ENCODE measurements at places on chromosomes 1 and 21.

DNA sequence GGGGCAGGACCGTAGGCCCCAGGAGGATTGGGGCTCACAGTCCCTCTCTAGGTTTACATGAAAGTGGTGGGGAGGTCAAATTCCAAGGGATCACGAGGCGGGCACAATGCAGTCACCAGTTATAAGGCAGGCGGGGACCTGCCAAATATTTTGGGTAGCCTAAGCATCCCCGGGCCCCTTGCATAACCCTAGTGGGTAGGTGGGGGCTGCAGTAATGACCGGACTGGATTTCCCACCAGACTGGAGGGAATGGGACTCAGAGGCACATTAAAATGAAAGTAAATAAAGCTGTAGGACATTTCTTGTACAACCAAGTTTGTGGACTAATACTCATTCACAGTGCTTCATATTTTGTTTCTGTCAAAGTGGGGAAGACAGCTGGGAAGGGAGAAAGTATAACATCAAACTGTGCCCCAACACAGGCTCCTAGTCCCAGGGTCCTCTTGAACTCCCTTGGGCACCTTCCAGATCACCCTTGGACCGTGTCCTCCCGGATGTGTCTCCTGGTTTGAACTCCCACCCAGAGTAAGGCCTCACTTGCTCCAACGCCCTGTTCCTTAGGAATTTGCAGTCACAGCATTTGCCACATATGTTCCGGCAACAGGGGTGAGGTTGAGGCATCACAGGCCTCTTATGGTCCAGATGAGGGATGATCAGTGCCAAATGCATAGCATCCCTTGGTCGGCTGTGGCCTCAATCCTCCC is 28.4 kb upstream of the KIAA0040 start:
- DNase-seq = no peak

GRCh38 chr1:117026361-117026760 is 24.8 kb downstream of the CD101 start:
- no peak for DNase-seq

DNA sequence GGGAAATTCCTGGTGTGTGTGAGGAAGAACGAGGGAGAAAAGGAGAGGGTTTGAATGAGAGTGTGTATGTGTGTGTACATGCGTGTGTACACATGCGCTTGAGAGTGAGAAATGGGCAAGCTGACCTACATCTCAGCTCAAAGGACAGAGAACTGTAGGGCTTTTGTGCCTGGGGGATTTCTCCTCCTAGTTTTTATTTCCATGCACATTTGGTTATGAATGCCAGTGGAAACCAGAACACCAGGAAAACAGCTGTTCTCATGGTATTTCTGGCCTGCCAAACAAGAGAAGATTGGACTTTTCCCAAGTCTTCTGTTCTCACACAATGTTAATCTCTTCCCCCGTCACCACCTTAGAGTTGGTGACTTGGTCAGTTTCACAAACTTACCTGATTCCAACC is 45.2 kb downstream of the SLC44A3 start:
- DNase-seq = no peak

GRCh38 chr1:203153989-203154821 is 21.4 kb downstream of the MYBPH start:
- DNase-seq = no peak

DNA sequence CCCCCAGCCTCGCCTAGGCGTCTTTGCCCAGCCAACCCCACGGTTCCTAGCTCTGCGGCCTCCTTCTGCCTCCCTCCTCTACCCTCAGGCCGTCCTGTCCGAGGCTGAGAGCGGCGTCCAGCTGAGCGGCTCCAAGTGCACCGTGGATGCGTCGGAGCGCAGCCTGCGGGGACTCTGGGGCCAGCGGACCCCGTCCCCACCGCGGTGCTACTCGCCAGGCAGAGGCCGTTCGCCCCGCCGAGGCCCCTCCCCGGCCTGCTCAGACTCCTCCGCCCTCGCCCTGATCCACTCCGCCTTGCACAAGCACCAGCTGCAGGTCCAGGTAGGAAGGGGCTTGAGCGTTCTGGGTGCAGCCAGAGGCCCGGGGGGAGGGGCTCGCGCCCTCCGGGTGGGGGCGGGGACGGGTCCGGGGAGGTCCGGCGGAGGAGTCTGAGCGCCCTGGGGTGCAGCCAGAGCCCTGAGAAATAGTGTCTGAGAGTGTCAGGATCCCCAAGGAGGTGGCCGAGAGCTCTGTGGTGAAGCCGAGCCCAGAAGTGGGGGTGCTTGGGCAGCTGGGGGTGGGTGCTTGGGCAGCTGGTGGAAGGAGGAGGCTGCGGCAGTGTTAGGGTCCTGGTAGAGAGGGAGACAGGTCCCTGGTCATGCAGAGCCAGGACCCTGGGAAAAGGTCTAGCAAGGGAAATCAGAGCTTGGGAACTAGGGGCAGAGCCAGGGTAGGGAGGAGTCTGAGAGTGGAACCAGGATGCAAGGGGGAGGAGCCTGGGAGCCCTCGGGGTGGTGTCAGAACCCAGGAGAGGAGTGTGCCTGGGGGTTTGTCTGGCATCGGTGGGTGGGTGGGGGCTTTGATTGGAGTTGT is 3.2 kb upstream of the NBPF3 start:
- DNase-seq = no peak

GRCh38 chr1:155978325-155978972 is at the start of gene ARHGEF2:
TSS of gene ARHGEF2 (minus strand) at chr1:155978547. CDS start at chr1:155978427, 120 bp downstream.
- DNase-seq = peak; percentile 70

DNA sequence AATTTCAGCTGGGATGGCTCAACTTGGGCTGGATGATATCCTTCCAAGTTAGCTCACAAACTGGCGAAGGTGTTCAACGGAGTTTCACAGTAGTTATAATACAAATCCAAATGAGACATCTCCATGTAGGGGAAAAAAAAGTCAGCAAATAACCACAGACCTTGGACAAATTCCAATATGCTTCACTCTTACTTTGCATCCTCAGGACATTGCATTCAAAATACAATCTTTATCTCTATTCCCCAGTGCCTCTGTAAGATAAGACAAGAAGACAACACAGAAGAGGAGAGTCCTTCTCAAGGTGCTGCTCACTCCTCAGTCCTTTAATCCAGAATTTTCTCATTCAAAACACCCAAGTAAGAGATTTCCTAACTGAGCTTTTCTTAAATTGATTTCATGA is 1797.7 kb downstream of the MRPL39 start:
- no peak for DNase-seq

DNA sequence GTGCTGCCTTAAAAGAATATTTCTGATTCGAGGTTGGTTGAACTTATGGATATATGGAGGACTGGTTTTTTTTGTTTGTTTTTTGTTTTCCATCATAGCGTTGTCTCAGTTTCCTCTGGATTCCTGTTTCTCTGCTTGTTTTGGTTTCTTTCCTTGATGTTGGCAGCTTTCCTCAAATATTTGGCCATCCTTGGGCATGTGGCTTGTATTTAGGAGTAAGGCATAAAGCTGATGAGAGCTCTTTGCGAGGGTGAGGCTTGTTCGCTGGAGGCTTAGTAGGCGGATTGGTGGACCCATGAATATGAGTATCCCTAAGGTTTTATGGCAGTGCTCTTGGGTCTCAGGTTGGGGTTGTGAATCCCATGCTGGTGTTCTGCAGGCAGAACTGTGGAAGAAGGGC is 22.9 kb downstream of the DYRK1A start:
- DNase-seq = no peak

- no peak for DNase-seq
These were observed 19.6 kb downstream of the CELA3A start for GRCh38 chr1:22021061-22021460.

DNA sequence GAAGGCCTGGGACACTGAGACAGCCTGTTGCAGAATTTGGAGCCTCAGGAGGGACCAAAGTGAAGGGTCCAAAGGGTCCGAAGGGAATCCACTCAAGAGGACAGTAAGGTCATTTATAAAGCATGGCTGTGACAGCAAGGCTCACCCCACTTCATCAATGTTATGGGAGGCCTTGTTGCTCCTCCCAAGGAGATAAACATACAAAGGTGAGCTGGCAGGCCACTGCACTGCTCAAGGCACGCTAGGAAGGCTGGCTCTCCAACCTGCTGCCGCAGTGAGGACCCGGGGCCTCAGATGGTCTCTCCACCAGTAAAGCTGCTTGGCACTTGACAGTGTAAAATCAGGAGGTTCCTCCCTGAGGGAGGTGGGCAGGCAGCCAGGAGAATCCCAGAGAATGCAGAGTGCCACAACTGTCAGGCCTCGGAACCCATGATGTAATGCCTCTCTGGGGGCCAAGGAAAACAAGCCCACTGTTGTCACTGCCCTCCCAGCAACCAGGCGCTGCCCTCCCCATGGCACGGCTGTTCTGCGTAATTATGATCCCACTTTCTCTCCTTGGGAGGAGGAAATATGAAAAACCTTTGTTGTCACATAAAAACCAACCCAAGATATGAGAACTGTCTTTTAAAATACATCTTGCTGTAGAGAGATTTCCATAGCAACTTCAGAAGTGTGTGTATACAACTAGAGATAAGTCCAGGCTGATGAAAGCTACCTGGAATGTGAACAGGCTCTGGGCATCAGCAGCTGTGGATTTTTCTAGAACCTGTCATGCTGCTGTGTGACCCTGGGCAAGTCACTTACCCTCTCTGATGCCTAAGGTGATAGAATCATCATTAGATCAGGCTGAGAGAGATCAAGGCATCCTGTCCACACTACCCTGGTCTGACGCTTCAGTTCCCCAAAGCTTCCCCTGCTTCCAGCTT is 102.5 kb downstream of the KCNN3 start:
- DNase-seq = no peak

GRCh38 chr1:56098946-56099345 is 480.4 kb downstream of the PLPP3 start:
- DNase-seq = no peak

- no peak for DNase-seq
These were observed 752.1 kb downstream of the LTN1 start for GRCh38 chr21:28240586-28240985.

DNA sequence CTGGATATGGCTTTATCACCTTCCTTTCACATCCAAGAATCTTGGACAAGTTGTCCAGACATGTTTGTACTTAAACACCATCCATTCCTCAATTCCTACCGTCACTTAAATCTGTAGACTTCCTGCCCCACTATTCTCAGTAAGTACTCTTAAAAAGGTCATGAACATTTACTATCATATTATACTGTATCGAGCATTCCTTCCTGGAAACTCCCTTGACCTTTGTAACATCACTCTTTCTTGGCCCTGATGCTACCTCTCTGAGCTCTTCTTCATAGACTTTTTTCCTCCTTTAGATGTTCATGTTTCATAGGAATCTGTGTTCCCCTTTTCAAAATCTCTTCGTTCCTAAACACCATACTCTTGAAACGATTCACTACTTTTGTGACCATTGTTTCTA is 15.5 kb downstream of the BLZF1 start:
- DNase-seq = no peak

DNA sequence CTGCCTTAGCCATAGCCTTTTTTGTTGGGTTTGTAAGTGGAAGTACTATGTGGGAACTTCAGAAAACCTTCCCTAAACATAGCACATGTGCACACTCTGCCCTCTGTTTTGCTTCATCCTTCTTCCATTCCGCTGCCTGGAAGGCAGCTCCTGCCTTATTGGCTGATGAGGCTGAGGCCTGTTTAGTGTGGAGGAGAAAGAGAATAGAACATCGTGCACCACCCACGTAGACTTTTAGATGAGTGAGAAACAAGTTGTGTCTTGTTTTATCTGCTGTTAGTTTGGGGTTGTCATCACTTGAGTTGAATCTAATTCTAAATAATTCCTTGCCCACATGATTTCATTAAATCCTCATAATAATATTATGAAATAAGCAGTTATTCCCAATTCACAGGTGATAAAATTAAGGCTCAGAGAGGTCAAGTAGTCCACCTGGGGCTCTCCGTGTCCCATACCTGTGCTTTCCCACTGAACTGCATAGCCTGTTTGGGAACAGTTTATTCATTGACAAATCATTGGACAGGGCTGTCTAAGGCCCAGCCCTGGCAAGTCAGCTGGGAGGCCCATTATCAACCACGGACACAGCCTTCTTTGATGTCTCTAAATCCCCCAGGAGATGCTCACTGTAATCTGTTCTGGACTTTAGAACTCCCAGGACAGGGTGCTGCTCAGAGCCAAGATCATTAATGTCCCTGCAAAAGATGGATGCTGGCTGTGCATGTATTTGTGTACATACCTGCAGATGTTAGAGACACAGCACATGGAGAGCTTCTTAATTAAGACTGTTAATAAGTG is 93.0 kb downstream of the ABCA4 start:
- no peak for DNase-seq

GRCh38 chr1:113630340-113631327 is 128.7 kb downstream of the PHTF1 start:
- DNase-seq = no peak

DNA sequence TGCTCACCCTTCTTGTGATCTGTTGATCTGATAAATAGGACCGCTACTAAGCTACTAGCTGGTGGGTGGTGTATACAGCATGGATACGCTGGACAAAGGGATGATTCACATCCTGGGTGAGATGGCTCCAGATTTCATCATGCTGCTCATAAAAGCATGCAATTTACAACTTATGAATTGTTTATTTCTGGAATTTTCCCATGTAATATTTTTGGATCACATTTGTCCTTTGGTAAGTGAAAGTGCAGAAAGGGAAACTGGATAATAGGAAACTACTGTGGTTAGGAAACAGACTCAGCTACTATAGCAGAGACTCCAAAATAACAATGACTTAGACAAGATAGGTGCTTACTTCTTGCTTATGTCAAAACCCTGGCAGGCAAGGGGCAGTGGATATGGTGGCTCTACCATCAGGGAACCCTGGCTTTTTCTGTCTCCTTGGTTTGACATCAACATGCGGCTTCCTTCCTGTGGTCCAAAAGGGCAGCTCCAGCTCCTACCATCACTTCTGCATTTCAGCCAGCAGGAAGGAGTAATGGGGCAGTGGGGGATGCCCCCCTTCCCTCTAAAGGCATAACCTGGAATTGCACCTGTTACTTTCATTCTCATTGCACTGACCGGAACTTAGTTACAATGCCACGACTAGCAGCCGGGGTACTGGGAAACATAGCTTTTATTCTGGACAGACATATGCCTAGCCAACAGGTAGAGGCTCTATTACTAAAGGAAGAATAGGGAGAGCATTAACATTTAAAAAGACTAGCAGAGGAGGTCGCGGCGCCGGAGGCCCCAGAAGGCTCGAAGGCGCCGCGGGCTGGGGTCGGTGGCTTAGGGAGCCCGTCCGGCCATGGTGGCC is 13.8 kb upstream of the AK2 start:
- DNase-seq = no peak

DNA sequence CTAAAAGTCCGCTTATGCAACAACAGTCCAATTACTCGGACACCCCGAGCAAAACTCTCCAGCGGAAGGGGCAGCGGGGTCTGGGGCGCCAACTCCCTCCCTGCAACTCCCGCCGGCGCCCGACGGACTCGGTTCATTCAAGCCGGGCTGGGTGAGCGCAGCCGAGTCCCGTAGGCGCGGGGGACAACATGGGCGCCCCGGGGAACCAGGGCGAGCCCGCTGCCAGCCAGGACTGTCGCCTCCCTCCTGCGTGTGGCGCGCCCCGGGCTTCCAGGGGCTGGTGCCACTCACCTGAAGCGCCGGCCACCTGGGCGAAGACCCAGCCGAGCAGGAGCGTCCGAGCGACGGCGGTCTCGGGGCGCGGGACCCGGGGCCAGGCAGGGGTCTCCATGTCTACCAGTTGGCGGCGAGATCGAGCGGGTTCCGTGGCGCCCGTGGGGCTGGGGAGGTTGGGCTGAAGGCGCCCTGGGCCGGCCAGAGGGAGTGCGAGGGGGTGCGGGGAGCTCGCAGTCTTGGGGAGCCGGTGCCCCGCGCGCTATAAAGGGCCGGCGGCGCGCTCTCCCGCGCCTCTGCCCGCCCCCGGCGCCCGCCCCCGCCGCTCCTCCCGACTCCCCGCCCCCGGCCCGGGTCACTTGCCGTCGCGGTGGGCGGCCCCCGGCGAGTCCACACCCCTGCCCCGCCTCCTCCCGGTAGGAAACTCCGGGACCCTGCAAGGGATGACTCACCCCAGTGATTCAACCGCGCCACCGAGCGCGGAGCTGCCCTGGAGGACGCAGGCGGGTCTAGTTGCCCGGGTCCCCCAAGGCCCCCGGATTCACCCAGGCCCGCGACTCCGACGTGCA is at the start of gene F3:
Gene F3, minus strand, starts transcription at position 514 of the 842 bp plus-strand sequence. Its CDS starts 123 bp downstream, at position 391.
- DNase-seq = peak; percentile 36
